ENCODE measurements at places on chromosomes 12 and 14.

DNA sequence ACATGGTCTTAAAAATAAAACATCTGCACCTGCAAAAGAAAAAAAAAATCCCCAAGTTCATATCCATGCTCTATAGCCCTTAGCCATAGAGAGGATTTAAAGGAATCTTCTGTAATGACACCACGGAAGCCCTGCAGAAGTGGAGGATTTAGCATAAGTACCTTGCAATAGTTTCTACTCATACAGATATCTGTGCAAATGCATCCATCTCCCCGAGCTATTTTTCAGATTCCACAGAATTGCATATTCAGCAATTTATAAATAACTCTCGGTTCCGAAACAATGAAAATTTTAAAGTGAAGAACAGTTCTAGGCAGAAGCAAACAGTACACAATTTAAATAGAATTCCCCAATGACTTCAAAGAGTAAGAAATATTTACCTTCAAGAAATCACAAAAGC lies 424 bp downstream of the IGF1 start:
- no peak for DNase-seq

- DNase-seq, result no peak
Measured at GRCh38 chr14:57657487-57657886, 163.8 kb upstream of the CCDC198 start.

- no peak for DNase-seq
Measured at GRCh38 chr14:79451601-79452000, 759.7 kb downstream of the DIO2 start.

GRCh38 chr14:23245282-23245681 lies 7.5 kb downstream of the RNF212B start:
- no peak for DNase-seq

DNA sequence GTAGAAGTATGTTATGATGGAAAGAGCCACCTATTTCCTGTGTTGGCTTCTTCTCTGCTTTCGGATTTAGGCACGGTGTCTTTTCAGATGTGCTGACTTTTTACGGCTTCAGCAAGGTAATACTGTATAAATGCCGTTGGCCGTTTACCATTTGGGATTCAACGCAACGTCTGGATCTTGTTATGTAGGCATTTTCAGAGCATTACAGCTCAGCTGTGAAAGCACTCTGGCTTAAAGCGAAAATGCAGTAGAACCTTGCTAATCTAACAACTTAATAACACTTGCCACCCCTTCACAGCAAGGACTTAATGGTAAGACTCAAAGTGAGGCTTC lies 229.9 kb downstream of the EFCAB11 start:
- no peak for DNase-seq
